Heart right ventricle (tissue), 16 donors: ENCODE measurements at places on chromosomes 2 and 18. TPM values are rescaled to one million over a fixed set of nuclear protein-coding genes. Genes with fewer than 3 reads are reported as not detected.

DNA sequence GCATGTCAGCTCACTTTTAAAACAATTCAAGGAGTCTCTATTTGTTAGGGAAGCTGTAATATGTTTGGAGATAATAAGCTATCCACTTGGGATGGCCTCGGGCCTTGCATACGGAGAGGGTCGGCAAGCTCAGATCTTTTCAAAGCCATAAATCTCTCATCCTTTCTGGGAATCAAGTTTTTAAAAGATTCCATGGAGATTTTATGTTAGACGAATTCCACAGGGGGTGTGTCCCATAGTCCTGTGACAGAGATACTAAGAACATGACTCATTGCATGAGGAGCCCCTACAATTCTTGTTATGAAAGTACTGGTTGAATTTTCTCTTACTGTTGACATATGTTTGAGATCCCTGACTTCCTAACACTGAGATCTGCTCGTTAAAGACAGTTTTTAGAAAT is 108.7 kb downstream of the FEZ2 start:
- no peak for DNase-seq

- DNase-seq = no peak
Measured at GRCh38 chr2:176117823-176118371, 1.3 kb downstream of the HOXD10 start.

The UNC80 gene
- total RNA-seq = not detected

The GAD1 gene
- not detected for total RNA-seq
